ENCODE measurements at places on chromosomes 11 and 22.

GRCh38 chr22:41781507-41781906 is 19.0 kb upstream of the CCDC134 start:
- DNase-seq = no peak

- DNase-seq = no peak
Measured at GRCh38 chr11:83717537-83717936, 431.4 kb upstream of the CCDC90B start.

DNA sequence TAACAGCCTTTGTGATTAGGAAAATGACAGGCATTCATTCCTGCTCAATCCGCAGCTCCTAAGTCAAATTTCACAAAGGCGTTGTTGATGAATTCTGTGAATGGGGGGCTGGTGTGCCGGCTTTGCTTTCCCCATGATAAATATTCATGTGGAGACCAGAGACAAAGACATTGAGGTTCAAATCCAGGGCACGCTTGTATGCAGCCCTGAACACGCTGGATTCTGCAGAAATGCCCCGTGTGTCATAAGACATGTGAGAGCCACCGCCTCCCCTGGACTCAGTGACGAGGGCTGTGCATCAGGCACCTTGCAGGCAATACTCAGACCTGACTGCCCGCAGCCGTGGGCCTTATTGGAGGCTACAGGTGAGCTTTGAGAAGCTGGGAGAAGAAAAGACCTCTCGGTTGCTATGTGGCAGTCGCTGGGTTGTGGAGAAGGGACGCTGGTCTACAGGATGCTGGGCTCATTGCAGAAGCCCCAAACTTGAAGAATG is 906.2 kb downstream of the BRD1 start:
- DNase-seq = no peak

GRCh38 chr11:129881570-129882170 is 13.7 kb downstream of the NFRKB start:
- peak; percentile 25 for DNase-seq

- no peak for DNase-seq
Measured at GRCh38 chr11:58845386-58845785, 882 bp upstream of the GLYATL2 start.

DNA sequence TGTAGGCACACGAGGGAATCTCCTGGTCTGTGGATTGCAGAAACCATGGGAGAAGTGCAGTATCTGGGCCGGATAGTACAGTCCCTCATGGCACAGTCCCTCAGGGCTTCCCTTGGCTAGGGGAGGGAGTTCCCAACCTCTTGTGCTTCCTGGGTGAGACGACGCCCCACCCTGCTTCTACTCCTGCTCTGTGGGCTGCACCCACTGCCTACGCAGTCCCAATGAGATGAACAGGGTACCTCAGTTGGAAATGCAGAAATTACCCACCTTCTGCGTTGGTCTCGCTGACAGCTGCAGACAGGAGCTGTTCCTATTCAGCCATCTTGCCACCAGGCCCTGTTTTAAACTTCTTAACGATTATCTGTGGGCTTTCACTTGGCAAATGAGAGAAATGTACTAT is 157.2 kb upstream of the CARD18 start:
- no peak for DNase-seq

- DNase-seq = no peak
Measured at GRCh38 chr11:11073996-11074395, 216.1 kb upstream of the ZBED5 start.

DNA sequence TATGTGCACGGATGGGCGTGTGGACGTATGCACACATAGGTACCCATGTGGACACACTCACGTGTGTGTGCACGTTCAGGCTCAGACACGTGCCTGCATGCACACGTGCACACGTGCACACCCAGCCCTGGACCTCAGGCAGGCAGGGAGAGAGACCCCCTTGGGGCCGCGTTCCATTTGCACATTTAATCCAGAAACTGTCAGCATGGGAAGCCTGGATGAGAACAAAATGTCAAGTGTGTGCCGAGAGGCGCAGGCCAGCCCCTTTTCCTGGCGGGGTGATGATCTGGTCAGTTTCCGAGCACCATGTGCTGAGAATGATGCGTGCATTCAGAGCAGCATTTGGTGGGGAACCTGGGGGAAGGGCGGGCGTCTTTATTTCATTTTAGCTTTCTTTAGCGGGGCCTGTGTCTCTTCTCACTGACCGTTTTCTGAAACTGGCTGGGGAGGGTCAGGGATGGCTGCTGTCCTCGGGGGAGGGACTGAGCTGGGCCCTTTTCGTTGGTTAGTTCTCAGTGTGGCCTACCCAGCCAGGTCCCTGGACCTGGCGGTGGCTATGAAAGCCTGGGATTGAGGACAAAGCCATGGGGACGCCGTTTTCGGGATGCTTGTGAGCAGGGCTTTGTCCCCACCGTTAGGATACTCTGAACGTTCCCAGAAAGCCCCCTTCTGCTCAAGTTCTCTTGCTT is 96.3 kb downstream of the KCNQ1 start:
- no peak for DNase-seq

DNA sequence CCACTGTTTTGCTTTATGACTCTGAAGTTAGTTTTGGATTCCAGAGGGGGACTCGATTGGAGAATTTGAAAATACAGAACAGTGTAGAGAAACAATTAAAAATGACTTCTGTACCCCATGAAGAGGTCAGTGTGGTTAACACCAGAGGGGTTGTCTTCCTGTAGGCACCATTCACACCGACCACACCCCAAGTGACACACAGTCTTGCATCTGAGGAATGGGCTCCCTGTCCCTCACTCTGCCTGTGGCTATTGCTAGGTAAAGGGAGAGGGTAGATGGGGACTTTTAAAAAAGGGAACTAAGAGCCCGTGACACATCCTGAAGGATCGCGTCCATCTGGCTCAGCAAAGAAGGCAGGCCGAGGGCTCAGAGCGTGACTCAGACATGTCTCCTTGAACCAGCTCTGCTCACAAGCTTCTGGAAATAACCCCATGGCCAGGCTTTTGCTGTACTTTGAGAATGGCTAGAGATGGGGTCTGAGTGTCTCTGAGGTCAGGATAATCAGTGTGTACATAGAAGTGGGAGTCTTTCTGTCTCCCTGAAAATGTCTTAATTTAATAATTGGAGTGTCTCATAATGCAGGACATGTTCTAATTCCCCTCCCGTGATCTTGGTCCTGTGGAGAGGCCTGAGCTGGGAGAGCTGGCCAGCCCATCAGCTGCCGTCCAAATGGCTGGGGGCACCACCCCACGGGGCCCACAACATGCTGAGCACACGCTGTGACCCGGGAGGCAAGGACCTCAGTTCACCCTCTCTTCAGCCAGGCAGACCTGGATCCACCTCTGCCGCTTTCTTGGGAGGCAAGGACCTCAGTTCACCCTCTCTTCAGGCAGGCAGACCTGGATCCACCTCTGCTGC is 39.3 kb downstream of the SGSM1 start:
- no peak for DNase-seq

GRCh38 chr22:43396934-43397457 is 14.8 kb upstream of the MPPED1 start:
- DNase-seq = no peak

GRCh38 chr11:119254239-119254638 is 48.1 kb downstream of the CBL start:
- no peak for DNase-seq

DNA sequence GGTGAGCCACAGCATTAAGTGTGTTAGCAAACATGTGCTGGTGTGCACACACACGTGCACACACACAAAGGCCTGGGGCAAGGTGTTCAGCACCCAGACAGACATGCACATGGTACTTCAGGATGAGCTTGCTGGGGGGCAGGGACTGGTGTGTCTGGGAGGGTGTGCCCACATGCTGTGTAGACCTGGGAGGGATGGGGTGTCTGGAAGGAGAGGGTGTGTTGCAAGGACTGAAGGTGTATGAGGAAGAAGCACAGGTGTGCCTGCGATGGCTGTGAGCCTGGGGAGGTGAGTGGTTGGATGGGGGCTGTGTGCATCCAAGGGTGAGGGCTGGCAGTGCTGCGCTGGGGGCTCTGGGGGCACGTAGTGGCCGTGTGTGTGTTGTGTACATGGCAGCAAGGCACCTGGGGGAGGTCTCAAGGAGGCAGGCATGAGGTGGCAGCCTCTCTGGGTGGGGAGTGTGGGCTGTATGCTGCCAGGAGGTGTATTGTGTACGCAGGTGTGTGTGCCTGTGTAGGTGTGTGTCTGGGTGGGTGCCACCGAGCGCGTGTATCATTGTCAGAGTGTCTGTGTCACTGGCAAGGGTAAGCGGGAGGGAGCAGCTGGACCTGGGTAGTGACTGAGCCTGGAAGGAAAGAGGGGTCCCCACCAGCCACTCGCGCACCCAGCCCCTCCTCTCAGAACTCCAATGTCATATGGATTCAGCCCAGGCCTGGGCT is 2.2 kb downstream of the NRXN2 start:
- no peak for DNase-seq

- no peak for DNase-seq
Measured at GRCh38 chr11:4704790-4705334, 278 bp downstream of the MMP26 start.

- DNase-seq = no peak
Measured at GRCh38 chr11:104661471-104661870, 236.8 kb downstream of the CASP12 start.

DNA sequence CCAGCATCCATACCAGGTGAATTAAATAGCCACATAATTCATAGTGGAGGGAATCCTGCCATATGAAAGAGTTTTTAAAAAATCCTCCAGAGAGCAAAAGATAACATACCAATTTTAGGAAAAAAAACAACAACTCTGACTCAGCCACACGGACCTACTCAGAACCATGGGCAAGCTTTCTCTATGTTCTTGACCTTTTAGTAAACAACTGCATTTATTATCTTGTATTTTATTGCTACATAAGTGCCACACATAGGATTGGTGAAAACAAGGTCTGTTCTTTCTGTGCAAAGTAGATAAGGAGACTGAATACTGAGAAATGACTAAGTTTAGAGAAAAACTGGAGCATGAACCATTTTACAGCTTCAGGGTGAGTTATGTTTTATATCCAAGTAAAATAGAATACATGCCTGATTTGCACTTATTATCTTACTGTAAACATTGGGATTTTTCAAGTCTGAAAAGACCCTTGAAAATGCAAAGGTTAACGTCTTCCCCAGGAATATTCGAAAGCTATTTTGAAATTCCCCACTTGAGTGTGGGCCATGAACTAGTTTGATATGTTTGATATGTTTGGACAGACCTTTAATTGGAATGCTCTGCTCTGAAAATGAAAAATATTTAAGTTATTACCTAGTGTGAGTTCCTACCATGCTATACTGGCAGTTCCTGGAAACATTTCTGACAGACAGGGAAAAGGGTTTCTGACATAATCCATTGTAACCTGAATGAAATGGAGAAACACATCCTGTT is 89.5 kb upstream of the DDI1 start:
- no peak for DNase-seq

DNA sequence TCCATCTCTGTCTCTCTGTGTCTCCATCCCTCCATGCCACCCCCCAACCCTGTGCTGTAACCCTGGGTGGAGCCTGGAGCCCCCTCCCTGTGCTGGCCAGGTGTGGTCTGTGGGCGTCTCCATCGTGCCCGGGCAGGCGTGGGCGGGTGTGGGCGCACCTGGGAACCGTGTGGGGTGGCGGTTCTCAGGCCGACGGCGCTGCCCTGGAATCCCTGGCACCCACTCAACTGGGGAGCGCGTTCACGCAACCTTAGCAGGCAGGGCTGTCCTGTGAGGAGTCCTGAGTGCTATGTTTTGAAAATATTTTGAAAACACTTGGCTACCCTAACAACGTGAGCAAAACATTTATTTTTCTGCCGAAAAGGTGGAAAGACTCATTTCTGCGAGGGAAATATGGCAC is 4.7 kb downstream of the TNNT3 start:
- no peak for DNase-seq
